ENCODE measurements at places on chromosomes 1 and 21.

DNA sequence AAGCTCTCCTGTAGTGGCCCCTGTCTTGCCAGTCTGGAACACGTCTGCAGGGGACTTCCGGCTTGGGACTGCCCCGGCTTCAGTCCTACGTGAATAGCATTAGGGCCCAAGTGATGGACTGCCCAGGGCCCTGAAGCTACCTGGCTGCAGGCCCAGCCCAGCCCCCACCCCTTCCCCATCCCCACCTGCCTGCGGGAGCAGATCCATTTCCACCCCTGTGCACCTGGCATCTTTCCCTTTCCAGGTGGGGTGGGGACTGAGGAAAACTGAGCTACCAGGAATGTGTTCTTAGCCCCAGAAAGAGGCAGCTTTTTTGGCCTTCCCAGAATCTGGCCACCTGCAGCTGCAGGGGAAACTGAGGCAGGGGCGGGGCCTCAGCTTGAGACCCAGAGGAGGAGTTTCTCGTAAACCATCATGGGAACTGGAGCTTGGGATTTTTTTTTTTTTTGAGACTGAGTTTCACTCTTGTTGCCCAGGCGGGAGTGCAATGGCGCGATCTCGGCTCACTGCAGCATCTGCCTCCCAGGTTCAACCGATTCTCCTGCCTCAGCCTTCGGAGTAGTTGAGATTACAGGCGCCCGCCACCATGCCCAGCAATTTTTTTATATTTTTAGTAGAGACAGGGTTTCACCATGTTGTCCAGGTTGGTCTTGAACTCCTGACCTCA lies 3.2 kb downstream of the EDN2 start:
- no peak for DNase-seq

DNA sequence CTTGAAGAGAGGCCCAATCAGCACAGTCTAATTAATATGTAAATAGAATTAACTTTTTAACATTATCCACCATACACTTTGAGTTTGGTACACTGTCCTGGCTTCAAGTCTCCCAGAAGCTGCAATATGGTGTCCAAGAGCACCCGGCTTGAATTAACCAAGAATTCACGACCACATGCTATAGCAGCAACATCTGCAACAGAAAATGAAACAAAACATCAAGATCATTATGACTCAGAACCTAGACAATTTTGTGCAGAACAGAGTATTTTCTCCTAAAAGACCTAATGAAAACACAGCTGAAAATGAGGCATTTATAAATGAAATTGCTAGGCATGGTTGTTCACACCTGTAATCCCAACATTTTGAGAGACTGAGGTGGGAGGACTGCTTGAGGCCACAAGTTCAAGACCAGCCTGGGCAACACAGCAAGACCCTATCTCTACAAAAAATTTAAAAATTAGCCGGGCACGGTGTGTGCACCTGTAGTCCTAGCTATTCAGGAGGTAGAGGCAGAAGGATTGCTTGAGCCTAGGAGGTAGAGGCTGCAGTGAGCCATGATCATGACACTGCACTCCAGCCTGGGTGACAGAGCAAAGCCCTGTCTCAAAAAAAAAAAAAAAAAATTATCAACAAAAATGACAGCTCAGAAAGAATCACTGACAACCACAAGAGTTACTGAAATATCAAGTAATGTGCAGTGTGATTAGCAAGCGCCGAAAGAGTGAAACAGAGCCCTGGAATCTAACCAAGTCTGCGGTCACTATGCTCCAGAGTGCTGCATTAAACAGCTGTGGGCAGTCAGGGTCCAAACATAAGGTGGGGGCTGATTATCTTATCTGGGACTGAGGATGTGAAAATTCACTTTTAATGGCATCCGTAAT lies 45.3 kb downstream of the HSF2BP start:
- DNase-seq: no peak

GRCh38 chr1:213658457-213658856 lies 329.3 kb upstream of the PROX1 start:
- no peak for DNase-seq

GRCh38 chr1:160204526-160205241 lies 500 bp upstream of the PEA15 start:
- no peak for DNase-seq

- DNase-seq: peak; percentile 28
These were observed 9.1 kb upstream of the RAB7B start for GRCh38 chr1:206012086-206012859.

DNA sequence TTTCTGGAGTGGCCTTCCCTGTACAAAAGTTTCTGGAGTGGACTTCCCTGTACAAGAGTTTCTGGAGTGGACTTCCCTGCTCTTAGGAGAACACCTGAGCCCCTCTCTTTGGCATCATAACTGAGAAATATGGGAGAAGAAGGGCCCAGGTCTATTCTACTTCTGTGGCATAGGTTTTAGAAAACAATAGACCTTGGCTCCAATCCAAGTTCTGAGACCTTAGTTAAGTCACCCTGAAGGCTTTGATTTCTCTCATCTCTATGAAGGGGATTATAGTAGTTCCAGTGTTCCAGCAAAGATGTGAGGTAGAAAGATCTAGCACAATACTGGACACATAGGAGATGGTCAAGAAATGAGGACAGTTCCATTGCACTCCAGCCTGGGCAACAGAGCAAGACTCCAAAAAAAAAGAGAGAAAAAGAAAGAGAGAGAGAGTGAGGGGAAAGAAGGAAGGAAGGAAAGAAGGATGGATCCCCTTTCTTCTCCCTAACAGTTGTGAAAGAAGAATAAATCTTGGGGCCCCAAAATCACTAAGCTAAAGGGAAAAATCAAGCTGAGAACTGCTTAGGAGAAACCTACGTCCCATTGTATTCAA lies 13.3 kb upstream of the EIF4G3 start:
- no peak for DNase-seq

DNA sequence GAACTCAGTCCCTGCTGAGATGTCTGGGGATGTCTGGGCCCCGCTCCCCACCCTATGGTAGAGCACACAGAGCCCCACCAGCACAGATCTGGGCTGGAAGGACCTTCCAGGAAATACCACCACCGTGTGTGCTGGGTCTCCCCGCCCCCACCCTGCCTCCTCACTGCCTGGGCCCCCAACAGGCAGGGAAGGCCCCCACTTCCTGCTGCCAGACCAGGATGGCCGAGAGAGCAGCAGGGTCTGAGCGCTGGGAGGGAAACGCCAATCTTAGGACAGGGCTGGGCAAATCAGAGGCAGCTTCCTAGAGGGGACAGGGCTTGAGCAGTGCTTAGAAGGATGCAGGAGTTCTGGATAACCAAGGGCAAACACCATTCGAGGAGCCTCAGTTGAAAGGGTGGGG lies 11.9 kb downstream of the ADGRB2 start:
- DNase-seq: no peak

GRCh38 chr1:8026153-8026975 lies at the start of gene ERRFI1:
Gene ERRFI1, minus strand, starts transcription at chr1:8026309. Its CDS starts 10,690 bp downstream, at chr1:8015619.
- DNase-seq: peak; percentile 46

DNA sequence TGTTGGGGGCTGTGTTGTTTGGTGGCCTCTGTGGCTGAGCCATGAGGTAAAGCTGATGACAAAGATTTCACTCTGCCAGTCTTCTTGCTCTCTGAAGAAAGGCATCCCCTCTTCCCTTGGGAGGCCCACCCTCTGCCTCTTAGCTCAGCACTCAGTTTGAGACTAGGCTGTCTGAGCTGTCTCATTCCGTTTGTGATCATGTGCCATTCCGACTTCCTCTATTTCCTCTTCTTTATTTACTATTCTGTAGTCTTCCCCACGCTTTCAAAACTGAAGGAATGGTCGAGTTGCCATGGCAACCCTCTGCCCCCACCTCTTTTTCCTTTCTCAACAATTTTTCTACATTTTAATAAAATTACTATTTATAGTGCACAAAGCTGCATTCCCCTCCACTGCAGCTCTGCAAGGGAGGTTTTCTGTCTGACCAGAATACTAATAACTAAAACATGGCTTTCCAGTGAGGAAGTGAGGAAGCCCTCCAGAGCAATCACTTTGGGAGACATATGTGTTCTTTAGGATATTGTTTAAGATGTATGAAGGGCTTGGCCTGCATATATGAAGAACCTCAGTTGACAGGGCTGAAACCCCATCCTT lies 30.8 kb downstream of the KCNA3 start:
- no peak for DNase-seq

Data from esophagus squamous epithelium (tissue), 5 donors.